ENCODE measurements at places on chromosomes 12 and 14. TPM values are rescaled to one million over a fixed set of nuclear protein-coding genes. Genes with fewer than 3 reads are reported as not detected.

GRCh38 chr14:34676516-34677211 lies 37.7 kb downstream of the CFL2 start:
- no peak for DNase-seq
- no peaks in the 10 kb centered on the region for H3K4me1 ChIP-seq

- no peak for DNase-seq
- no peaks in the 10 kb centered on the region for H3K4me1 ChIP-seq
- H3K4me3 ChIP-seq = no peak overlapping the region
- H3K36me3 ChIP-seq = no peaks in the 10 kb centered on the region
Measured at GRCh38 chr12:21583587-21583986, 21.1 kb downstream of the GYS2 start.

- H3K4me1 ChIP-seq = no peaks in the 10 kb centered on the region
- DNase-seq = no peak
- no peaks in the 10 kb centered on the region for H3K27me3 ChIP-seq
- H3K4me3 ChIP-seq = no peak overlapping the region
Measured at GRCh38 chr12:122308811-122309210, 42.5 kb upstream of the VPS33A start.

DNA sequence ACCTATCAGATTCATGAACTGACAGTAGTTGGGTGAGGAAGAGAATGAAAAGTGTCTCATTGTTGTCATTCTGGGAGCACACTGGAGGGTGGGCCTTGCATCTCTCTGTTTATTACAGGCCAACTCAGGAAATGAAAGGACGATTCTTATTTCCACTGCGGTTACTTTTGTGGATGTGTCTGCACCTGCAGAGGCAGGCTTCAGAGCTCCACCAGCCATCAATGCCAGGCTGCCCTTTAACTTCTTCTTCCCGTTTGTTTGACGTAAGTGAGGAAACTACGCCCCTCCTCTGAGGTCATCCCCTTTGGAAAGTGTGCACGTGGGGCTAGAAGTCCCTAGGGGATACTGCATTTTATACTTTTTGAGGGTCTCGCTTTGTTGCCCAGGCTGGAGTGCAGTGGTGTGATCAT lies 33.7 kb downstream of the TCTN1 start:
- no peak overlapping the region for H3K27ac ChIP-seq
- no peaks in the 10 kb centered on the region for H3K27me3 ChIP-seq
- H3K4me3 ChIP-seq = no peak overlapping the region
- no peak for DNase-seq
- no peaks in the 10 kb centered on the region for H3K4me1 ChIP-seq

- H3K27me3 ChIP-seq = no peaks in the 10 kb centered on the region
- no peak overlapping the region for H3K4me3 ChIP-seq
- DNase-seq = no peak
- peaks cover 16% of the 10 kb centered on the region for H3K36me3 ChIP-seq
- no peaks in the 10 kb centered on the region for H3K4me1 ChIP-seq
Measured at GRCh38 chr14:92099802-92100201, 6.6 kb downstream of the ATXN3 start.

The PMCH gene
- not detected for total RNA-seq

The PTGDR gene
- total RNA-seq = not detected

- H3K36me3 ChIP-seq = no peaks in the 10 kb centered on the region
- no peak overlapping the region for H3K27ac ChIP-seq
- no peak for DNase-seq
- H3K4me1 ChIP-seq = no peaks in the 10 kb centered on the region
- no peak overlapping the region for H3K4me3 ChIP-seq
Measured at GRCh38 chr12:5309654-5310053, 122.3 kb upstream of the NTF3 start.

The GPRC5D gene
- total RNA-seq = not detected

DNA sequence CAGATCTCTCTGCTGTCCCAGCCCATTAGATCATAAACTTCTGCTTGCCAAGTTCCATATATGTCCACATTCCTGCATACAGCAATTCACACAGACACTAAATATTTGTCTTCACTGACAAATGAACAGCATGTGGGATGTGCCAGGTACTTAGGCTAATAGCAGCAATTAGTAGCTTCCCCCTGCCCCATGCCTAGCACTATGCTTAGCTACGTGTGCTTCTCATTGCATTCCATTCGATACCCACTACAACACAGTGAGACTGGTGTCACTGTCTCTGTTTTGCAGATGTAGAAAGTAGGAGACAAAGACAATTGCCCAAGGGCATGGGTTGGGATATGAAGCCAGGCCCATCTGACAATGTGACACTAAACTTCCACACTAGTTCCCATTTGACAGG lies 308.4 kb downstream of the BCL11B start:
- no peaks in the 10 kb centered on the region for H3K27me3 ChIP-seq
- H3K27ac ChIP-seq = no peak overlapping the region
- no peaks in the 10 kb centered on the region for H3K36me3 ChIP-seq
- no peak overlapping the region for H3K4me3 ChIP-seq
- no peaks in the 10 kb centered on the region for H3K4me1 ChIP-seq

DNA sequence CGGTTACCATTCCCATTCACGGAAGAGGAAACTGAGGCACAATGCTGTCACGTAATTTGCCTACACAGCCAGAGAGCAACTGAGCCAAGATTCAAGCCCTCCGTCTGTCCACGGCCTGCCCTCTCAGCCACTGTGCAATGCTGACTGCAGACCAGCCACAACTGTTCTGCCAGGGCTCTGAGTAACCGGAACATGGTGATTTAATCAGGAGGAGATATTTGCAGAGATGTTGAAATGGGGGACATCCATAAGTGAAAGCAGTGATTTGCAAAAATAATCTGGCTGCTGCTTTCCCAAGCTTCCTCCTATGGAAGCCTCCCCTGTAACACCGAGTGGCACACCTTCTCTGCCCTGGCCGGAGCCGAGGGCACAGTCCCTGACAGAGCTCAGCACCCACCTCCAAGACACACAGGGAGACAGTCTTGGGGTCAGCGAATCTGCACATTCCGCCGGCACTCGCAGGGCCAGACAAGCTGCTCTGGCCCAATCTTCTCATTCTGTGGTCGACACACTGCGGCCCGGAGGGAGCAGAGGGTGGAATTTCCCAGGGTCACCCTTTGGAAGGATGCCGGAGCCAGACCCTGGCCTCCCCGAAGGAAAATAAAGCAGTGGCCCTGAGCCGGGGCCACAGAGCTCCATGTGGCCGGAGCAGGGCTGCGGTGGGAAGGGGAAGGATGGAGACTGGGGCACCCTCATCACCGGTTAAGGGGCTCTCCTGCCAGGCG lies 158.2 kb upstream of the DIO3 start:
- H3K4me3 ChIP-seq = no peak overlapping the region
- H3K36me3 ChIP-seq = no peaks in the 10 kb centered on the region
- no peaks in the 10 kb centered on the region for H3K27me3 ChIP-seq
- no peaks in the 10 kb centered on the region for H3K4me1 ChIP-seq
- no peak overlapping the region for H3K27ac ChIP-seq

GRCh38 chr12:75628916-75629315 lies 117.5 kb upstream of the KRR1 start:
- no peaks in the 10 kb centered on the region for H3K27me3 ChIP-seq
- H3K36me3 ChIP-seq = no peaks in the 10 kb centered on the region
- no peaks in the 10 kb centered on the region for H3K4me1 ChIP-seq
- H3K27ac ChIP-seq = no peak overlapping the region
- no peak for DNase-seq
- H3K4me3 ChIP-seq = no peak overlapping the region

DNA sequence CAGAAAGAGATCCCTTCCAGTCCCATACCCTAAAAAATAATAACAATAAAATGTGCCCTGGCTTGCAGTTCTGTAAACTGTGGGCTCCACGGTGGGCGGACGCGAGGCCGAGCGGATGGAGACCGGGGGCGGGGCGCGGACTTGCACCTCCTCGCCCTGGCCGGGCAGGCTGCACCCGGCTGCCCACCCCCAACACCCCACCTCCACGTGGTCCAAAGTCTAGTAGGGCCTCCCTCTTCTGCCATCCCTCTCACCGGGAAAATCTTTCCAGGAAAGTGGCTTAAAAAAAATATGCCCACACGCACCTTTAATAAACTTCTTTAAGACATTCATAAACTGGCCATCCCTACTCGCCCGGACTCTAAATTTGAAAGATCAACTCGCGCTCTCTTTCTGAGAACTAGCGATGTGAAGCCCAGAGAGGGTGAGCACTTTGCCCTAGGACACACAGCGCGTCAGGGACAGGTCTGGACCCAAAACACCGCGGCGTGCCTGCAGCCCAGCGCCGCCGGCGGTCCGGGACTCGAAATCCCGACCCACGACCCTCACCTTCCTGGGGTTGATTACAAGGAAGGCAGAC lies 1.9 kb upstream of the BCL11B start:
- DNase-seq = no peak
- no peak overlapping the region for H3K27ac ChIP-seq
- H3K27me3 ChIP-seq = peaks cover 60% of the 10 kb centered on the region
- H3K4me3 ChIP-seq = peak overlapping the region; percentile 36

All from sigmoid colon (tissue), 7 donors.